Esophagus squamous epithelium (tissue), 5 donors: ENCODE measurements at places on chromosomes 2 and 18. TPM values are rescaled to one million over a fixed set of nuclear protein-coding genes. Genes with fewer than 3 reads are reported as not detected.
A peak's percentile ranks its signal among the peaks of the same experiment; 100 is the strongest.

ETAA1 gene
- total RNA-seq: 10.0 TPM

HOXD13 gene
- total RNA-seq: not detected

ANKRD30BL gene
- not detected for total RNA-seq

CD207 gene
- not detected for total RNA-seq

CDCA7 gene
- 8.8 TPM for total RNA-seq

OTOS gene
- total RNA-seq: not detected

IL1B gene
- total RNA-seq: 1.3 TPM

KCNF1 gene
- not detected for total RNA-seq

SOX11 gene
- total RNA-seq: not detected

PAIP2B gene
- total RNA-seq: 11.6 TPM

GAD1 gene
- 0.26 TPM for total RNA-seq

BMPR2 gene
- total RNA-seq: 19.9 TPM

DNA sequence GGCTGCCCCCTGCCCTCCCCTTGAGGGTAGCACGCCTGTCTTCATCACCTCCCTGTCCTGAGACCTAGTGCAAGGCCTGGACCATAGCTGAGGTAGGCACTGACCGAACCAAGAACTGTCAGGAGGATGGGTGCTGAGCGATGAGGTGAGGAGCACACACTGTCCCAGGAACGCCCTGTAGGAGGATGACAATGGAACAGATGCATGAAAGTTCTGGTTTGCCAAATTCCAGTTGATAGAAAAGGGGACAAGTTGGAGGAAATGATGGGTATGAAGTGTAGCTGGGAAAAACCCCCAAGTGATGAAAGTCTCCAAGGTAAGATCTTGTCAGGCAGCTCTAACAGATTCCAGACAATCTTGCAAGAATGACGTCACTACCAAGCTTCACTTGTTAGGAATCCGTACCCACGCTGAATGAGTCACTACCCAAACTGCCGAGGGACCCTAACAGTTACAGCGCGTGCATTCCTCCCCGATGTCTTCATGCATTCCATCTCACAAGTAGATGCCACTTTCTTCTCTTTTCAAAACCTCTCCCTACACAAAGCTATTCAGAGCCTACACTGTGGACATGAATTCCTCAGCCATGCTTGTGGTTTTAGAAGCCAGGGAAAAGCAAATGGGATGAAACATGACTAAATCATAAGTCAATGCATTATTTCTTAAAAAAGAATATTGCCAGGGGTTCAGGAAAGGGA, 27.6 kb downstream of the MRPL33 start:
- peak overlapping the region; percentile 15 for H3K27ac ChIP-seq
- DNase-seq: no peak
- H3K4me3 ChIP-seq: no peak overlapping the region
- H3K27me3 ChIP-seq: no peaks in the 10 kb centered on the region
- no peaks in the 10 kb centered on the region for H3K4me1 ChIP-seq

- H3K36me3 ChIP-seq: no peaks in the 10 kb centered on the region
- H3K4me3 ChIP-seq: no peak overlapping the region
- peaks cover 18% of the 10 kb centered on the region for H3K4me1 ChIP-seq
- H3K27me3 ChIP-seq: no peaks in the 10 kb centered on the region
- H3K27ac ChIP-seq: peak overlapping the region; percentile 80
These were observed 113.1 kb upstream of the HAAO start for GRCh38 chr2:42905341-42906110.

- H3K36me3 ChIP-seq: no peaks in the 10 kb centered on the region
- H3K4me3 ChIP-seq: no peak overlapping the region
- no peak overlapping the region for H3K27ac ChIP-seq
- DNase-seq: no peak
- no peaks in the 10 kb centered on the region for H3K4me1 ChIP-seq
- no peaks in the 10 kb centered on the region for H3K27me3 ChIP-seq
These were observed 111.8 kb upstream of the GAREM1 start for GRCh38 chr18:32582455-32582854.

DNA sequence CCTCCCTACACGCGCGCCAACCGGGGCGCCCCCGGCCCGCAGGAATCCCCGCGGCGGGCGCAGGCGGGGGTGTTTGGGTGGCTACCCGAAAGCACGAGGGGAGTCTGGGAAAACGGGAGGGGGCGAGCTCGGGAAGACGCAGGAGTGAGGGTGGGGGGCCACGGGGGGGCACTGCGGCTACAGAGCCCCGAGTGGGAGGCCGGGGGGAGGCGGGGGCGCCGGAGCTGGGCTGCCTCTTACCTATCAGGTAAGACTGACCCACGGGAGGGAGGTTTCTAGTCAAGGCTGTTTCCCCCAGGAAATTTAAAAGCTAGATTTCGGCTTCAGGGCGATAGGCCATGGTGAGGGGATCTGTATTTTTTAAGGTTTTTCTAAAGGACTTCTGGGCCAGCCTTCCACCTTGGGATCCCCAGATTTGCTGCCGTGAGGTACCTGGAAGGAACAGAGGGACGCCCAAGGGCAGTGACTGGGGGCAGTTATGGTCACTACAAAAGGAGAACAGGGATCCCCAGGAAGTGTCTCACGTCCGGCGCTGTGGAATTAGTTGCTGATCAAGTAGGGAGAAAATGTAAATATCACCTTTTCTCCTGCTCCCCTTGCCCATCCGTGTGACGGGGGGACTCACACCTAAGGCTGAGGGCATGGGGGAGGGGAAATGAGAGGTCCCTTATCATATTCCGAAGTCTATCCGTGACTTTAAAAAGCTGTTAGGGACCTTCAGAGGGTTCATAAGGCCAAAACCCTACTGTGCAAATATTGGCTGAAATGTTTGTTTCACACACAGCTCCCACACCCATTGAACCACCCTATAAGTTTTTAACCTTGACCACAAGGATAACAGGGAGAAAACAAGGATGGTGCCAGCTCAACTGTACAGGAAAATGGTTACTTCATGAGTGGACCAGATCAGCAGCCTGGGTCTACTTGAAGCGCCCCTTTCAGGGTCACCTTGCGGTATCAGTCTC, 638 bp upstream of the IRS1 start:
- no peaks in the 10 kb centered on the region for H3K27me3 ChIP-seq
- H3K4me3 ChIP-seq: peak overlapping the region; percentile 70
- peaks cover 69% of the 10 kb centered on the region for H3K4me1 ChIP-seq
- no peaks in the 10 kb centered on the region for H3K36me3 ChIP-seq
- DNase-seq: no peak

- H3K4me1 ChIP-seq: peaks cover 54% of the 10 kb centered on the region
- H3K36me3 ChIP-seq: no peaks in the 10 kb centered on the region
- no peak for DNase-seq
- peak overlapping the region; percentile 27 for H3K4me3 ChIP-seq
These were observed 899 bp downstream of the RAX start for GRCh38 chr18:59272221-59272888.

- H3K27me3 ChIP-seq: no peaks in the 10 kb centered on the region
- no peak overlapping the region for H3K27ac ChIP-seq
- no peaks in the 10 kb centered on the region for H3K36me3 ChIP-seq
- no peak overlapping the region for H3K4me3 ChIP-seq
These were observed 13.5 kb downstream of the BOK start for GRCh38 chr2:241571821-241572620.

GRCh38 chr2:32008805-32009515, 1.8 kb downstream of the MEMO1 start:
- H3K4me3 ChIP-seq: peak overlapping the region; percentile 63
- H3K27ac ChIP-seq: peak overlapping the region; percentile 92
- no peak for DNase-seq
- no peaks in the 10 kb centered on the region for H3K27me3 ChIP-seq

- DNase-seq: no peak
- H3K27me3 ChIP-seq: no peaks in the 10 kb centered on the region
- H3K4me1 ChIP-seq: no peaks in the 10 kb centered on the region
- H3K4me3 ChIP-seq: no peak overlapping the region
- peaks cover 13% of the 10 kb centered on the region for H3K36me3 ChIP-seq
These were observed 10.6 kb downstream of the PLEKHB2 start for GRCh38 chr2:131115752-131116151.

GRCh38 chr2:80858965-80859364, 554.4 kb upstream of the LRRTM1 start:
- no peak overlapping the region for H3K4me3 ChIP-seq
- no peak for DNase-seq
- no peaks in the 10 kb centered on the region for H3K36me3 ChIP-seq
- H3K4me1 ChIP-seq: no peaks in the 10 kb centered on the region
- no peaks in the 10 kb centered on the region for H3K27me3 ChIP-seq

DNA sequence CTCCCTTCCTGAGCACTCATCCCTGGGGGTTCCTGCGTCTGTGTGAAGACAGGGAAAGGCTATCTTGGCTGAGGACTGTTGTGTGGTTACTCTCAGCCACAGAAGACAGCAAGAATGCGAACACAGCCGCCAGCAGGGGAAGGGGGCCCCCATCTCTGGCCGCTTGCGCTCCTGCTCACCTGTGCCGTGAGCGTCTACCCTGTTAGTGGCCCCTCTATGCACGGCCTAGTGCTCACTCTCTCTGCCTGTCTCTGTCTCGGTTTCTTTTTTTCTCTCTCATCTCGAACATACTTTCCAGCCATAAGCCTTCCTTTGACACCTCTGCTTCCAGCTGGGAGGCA, 206.7 kb upstream of the APCDD1 start:
- H3K36me3 ChIP-seq: no peaks in the 10 kb centered on the region
- no peaks in the 10 kb centered on the region for H3K27me3 ChIP-seq
- H3K4me1 ChIP-seq: peaks cover 3% of the 10 kb centered on the region
- H3K4me3 ChIP-seq: peak overlapping the region; percentile 17
- peak overlapping the region; percentile 67 for H3K27ac ChIP-seq
- DNase-seq: no peak

- no peaks in the 10 kb centered on the region for H3K4me1 ChIP-seq
- no peaks in the 10 kb centered on the region for H3K36me3 ChIP-seq
- no peak overlapping the region for H3K4me3 ChIP-seq
- no peak overlapping the region for H3K27ac ChIP-seq
- H3K27me3 ChIP-seq: no peaks in the 10 kb centered on the region
These were observed 1.6 kb upstream of the GCA start for GRCh38 chr2:162342321-162342720.

GRCh38 chr2:113061896-113062770, 3.1 kb downstream of the IL36RN start:
- no peaks in the 10 kb centered on the region for H3K4me1 ChIP-seq
- no peak for DNase-seq

DNA sequence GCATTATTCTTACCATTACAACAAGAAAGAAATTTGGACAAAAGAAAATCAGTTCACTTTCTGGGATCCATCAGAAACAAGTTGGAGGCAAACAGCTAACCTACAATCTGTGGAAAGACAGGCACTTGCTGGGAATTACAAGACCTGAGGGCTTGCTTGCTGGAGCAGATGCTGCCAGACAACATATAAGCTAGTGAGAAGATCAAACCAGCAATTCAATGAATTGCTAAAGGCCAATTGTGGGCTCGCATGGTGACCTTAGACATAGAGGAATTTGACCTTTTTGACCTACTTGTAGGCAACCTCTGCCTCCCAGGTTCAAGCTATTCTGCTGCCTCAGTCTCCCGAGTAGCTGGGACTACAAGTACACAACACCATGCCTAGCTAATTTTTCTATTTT, 921.2 kb upstream of the CNTNAP5 start:
- H3K27me3 ChIP-seq: no peaks in the 10 kb centered on the region
- no peaks in the 10 kb centered on the region for H3K4me1 ChIP-seq
- no peaks in the 10 kb centered on the region for H3K36me3 ChIP-seq
- H3K4me3 ChIP-seq: no peak overlapping the region
- H3K27ac ChIP-seq: no peak overlapping the region

- no peaks in the 10 kb centered on the region for H3K4me1 ChIP-seq
- H3K27me3 ChIP-seq: peaks cover 11% of the 10 kb centered on the region
- no peak overlapping the region for H3K4me3 ChIP-seq
- no peaks in the 10 kb centered on the region for H3K36me3 ChIP-seq
These were observed 658.6 kb upstream of the FANCL start for GRCh38 chr2:58899692-58900091.
